ENCODE measurements at places on chromosomes 6 and 20.

- DNase-seq, result no peak
Measured at GRCh38 chr6:166618866-166619761, 7.9 kb downstream of the RPS6KA2 start.

GRCh38 chr6:130851026-130851425 lies 23.8 kb downstream of the SMLR1 start:
- DNase-seq, result no peak

GRCh38 chr20:54161008-54161820 lies 12.6 kb downstream of the CYP24A1 start:
- no peak for DNase-seq

GRCh38 chr6:89580997-89581666 lies 57.4 kb downstream of the LYRM2 start:
- DNase-seq, result no peak

GRCh38 chr20:2817341-2817726 lies 1.2 kb downstream of the TMEM239 start:
- no peak for DNase-seq

DNA sequence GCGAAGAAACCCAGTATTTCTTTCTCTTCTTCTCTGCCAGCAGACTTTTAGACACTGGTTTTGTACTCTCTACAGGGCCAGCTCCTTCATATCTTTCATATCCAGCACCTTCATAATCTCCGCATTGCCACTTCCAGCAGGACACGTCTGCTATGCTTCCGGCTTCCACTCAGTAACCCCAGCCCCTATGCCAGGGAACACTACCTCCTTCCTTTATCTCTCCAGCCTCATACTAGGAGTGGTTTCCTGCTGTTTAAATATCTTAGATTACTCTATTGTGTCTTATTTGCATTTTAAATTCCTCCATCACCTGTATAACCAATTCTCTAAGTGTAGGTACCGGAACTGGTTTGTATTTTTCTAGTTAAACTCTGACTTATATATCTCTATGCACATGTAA lies 667.8 kb upstream of the ID4 start:
- no peak for DNase-seq

- DNase-seq, result no peak
Measured at GRCh38 chr20:58401162-58401561, 12.1 kb downstream of the VAPB start.

- no peak for DNase-seq
Measured at GRCh38 chr6:168660400-168660945, 219.5 kb downstream of the SMOC2 start.

DNA sequence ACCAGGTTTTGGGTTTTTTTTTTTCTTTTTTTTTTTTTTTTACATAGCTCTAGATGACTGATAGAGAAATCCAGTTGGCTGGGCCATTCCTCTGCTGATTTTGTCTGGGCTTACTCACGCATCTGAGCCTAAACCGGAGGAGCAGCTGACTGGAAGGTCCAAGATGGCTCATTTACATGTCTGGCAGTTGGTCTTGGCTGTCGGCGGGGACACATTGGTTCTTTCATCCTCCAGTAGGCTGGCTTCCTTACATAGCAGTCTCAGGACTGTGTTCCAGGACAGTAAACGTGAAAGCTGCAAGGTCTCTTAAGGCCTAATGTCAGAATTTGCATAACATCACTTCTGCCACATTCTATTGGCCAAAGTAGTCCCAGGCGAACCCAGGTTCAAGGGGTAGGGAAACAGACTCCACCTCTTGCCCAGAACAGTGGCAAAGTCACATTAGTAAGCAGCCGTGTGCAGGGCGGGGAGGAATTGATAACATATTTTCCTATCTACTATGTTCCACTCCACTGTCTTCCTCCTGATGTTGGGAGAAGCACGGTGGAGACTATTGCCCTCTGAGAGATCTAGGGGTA lies 87.0 kb downstream of the CDH22 start:
- DNase-seq, result no peak

- DNase-seq, result no peak
Measured at GRCh38 chr6:159196430-159196975, 27.3 kb downstream of the FNDC1 start.

DNA sequence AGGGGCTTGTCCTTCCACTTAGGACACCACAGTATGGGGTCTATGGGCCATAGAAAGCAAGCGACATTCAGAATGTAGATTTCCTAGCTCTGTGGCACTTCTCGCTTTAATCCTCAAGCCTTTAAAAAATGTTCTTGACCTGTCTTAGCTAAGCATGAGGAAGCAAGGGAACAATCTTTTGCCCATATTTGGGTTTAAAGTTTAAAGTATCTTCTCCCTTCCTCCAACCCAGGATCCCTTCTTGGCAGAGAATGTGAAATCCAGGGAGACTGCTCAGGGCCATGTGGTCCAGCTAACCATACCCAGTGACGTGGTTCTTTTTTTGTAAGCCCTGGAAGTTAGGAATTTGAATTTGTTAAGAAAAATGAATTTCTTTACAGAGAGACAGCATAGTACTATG lies 289.9 kb downstream of the BTBD9 start:
- DNase-seq, result no peak

DNA sequence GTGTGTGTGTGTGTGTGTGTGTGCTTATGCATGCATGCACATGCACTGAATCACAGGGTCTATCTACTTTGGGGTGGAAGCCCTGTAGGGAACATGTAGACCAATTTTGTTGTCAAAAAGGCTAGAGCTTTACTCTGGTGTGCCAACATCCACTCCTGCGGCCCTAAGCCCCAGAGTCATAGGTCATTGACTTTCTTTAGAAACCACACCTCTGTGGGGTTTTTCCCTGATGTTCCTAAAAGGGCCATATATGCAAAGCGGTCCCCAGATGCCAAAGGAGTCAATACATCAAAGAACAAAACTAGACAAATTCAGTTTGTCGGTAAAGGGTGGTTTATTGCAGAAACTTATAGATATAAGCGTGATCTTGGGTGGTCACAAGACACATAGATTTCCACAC lies 29.8 kb upstream of the SLC2A12 start:
- no peak for DNase-seq

- DNase-seq, result no peak
Measured at GRCh38 chr20:3612795-3613572, 50.2 kb downstream of the GFRA4 start.

GRCh38 chr6:42314571-42315258 lies 97.1 kb upstream of the MRPS10 start:
- DNase-seq, result no peak

DNA sequence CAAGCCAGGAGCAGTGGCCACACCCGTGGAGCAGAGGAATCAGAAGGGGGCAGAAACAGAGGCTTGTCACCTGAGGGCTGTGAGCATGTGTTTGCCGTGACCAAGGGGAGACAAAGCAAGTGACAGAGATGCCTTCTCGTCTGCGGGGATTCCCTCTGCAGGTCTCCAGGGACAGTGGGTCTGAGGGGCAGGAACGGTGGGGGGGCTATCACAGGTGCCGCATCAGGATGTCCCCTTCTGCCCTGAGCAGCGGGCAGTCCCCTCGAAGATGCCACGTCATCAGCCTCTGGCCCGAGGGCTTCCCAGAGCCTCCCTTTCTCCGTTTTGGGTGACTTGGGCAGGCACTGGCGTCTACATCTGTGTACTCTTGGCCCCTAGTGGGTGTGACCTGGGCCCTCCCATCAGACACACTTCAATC lies 338.7 kb downstream of the PREX1 start:
- DNase-seq, result peak; percentile 58

- DNase-seq, result no peak
Measured at GRCh38 chr6:122755901-122756300, 23.6 kb upstream of the FABP7 start.

- DNase-seq, result peak; percentile 57
Measured at GRCh38 chr6:15658181-15658744, 4.6 kb downstream of the DTNBP1 start.

GRCh38 chr6:28161410-28162079 lies 19.9 kb downstream of the ZKSCAN8 start:
- peak; percentile 87 for DNase-seq

DNA sequence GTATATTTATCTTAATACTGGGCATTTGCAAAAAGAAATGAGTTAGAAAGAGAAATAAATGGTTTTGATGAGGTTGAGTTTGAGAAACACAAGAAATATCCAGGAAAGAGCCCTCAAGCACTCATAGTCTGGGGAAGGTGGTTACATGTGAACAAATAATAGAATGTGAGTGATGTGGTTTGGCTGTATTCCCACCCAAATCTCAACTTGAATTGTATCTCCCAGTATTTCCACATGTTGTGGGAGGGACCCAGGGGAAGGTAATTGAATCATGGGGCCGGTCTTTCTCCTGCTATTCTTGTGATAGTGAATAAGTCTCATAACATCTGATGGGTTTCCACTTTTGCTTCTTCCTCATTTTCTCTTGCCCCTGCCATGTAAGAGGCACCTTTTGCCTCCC lies 334.1 kb downstream of the COL12A1 start:
- no peak for DNase-seq

DNA sequence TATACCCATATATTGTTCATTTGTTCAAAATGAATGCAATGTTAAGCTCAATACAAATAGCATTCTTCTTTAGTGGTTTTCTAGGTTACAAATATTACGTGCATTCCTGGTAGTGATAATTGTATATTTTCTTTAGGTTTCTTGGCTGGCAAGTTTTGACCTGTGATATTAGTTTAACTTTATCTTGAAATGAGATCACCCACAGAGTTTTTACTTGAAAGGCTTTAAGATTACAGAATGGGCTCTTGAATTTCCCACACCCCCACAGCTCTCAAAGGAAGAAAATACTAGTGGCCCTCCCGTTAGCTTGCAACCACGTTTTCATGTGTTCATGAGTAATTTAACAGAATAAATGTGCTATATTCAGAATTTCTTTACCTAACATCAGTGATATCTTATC lies 1315.5 kb upstream of the GJE1 start:
- DNase-seq, result no peak

DNA sequence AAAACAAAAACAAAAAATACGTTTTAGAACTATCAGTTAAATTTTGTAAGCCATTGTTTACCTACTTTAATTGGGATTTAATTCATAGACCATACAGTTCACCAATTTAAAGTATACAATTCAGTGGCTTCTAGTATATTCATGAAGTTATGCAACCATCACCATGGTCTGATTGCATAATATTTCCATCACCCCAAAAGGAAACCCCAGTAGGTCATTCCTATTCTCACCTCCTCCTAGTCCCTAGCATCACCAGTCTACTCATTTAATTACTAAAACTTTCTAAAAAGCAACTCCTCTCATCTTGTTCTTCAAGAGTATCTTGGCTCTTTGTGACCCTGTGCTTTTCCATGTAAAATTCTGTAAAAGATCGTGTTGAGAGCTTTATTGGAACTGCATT lies 60.2 kb downstream of the ASXL1 start:
- DNase-seq, result no peak

GRCh38 chr6:25387483-25387882 lies 108.3 kb downstream of the CARMIL1 start:
- DNase-seq, result peak; percentile 25

GRCh38 chr6:21907291-21907690 lies 313.7 kb downstream of the SOX4 start:
- DNase-seq, result no peak

DNA sequence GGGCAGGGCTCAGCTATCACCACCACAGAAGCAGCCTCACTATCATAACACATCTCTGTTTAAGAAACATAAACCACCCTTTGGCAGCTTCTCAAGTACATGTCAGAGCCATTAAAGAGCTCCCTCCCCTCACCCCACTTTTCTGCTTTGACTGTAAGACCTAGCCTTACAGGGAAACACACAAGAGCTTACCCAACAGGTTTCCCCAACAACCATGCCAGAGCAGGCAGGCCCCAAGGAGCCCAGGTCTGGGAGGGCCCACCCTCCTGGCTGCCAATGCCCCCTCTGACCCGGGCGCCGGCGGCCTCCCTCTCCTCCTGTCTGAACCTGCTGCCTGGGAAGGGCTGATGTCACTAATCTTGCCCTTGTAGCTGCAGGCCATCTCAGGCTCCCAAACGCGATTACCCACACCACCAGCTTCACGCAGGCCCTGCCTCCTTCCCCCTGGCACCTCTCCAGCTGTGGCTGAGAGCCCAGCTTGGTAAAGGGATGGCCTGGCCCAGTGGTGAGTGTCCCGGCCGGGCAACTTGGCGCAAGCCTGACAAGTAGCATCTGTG lies 402.0 kb downstream of the MAFB start:
- no peak for DNase-seq

DNA sequence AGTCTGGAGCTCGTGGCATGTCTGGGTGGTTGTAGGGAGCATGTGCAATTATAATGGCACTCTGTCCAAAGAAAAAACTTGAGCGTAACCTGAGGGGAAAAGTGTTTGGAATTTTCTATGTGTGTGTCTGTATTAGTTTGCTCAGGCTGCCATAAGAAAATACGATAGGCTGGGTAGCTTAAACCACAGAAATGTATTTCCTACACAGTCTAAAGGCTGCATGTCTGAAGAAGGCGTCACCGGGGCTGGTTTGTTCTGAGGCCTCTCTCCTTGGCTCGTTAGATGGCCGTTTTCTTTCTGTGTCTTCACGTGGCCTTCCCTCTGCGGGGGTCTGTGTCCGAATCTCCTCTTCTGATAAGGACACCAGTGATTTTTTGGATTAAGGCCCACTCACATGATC lies 59.0 kb downstream of the IGF2R start:
- DNase-seq, result no peak

- DNase-seq, result peak; percentile 89
Measured at GRCh38 chr6:3026791-3027626, 27.3 kb downstream of the NQO2 start.

DNA sequence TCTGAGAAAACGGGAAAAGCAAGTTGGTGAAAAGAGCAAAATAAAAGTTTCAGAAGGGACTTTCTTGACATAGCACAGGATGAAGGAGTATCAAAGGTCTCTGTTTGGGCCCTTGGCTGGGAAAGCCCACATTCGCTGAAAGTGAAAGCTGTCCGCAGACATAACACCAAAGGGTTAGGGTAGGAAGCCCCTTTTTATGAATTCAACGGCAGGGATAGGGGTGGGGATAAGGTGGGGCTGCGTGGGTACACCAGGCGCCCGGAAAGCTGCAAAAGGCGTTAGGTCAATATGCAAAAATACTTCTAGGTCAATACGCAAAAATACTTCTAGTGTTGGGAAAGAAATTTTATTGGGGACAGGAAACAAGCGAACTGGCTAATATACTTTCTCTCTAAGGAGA lies 135.1 kb downstream of the OR2B2 start:
- DNase-seq, result no peak

DNA sequence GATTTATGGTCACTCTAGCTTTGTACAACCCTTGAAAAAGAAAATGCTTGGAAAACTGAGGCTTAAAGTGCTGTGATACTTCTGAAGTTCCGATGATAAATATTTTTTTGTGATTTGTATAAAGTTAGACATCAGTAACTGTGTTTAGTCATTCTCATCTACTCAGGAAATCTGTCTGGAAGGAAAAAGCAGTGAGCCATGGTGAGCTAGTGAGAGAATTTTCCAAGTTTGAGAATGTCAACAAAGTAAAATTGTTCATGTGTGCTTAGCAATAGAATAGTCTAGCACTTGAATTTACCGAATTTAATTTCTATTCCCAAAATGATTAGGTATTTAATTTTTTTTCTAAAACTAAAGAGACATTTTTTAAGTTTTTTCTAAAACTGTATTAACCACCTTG lies 41.3 kb upstream of the PLCB4 start:
- no peak for DNase-seq
